Activated T-helper 1 cell treated with anti-CD3 and anti-CD28 coated beads, Interleukin-12 subunit alpha, Interleukin-12 subunit beta, Interleukin-2, Interleukin-4 antibody, amounts not matched to agents 30 ng/mL and 10 ng/mL and 1 ng/mL, durations not matched to agents 14 hours and 24 hours and 36 hours (primary cell): ENCODE measurements at places on chromosomes 2 and 18. TPM values are rescaled to one million over a fixed set of nuclear protein-coding genes. Genes with fewer than 3 reads are reported as not detected.

The ST6GAL2 gene
- not detected in 2 replicates for total RNA-seq

The SERPINB4 gene
- total RNA-seq, result not detected in 2 replicates

GRCh38 chr2:191036363-191036762, 22.4 kb upstream of the STAT1 start:
- H3K4me1 ChIP-seq, result peaks cover 51% of the 10 kb centered on the region
- no peak overlapping the region for H3K4me3 ChIP-seq
- peaks cover 60% of the 10 kb centered on the region for H3K36me3 ChIP-seq

GRCh38 chr2:151337643-151338042, 19.7 kb upstream of the TNFAIP6 start:
- no peak for DNase-seq
- H3K36me3 ChIP-seq, result no peaks in the 10 kb centered on the region
- no peak overlapping the region for H3K27ac ChIP-seq

The HNRNPLL gene
- total RNA-seq, result 85.8 and 91.5 TPM in 2 replicates

The DSC1 gene
- total RNA-seq, result not detected in 2 replicates

DNA sequence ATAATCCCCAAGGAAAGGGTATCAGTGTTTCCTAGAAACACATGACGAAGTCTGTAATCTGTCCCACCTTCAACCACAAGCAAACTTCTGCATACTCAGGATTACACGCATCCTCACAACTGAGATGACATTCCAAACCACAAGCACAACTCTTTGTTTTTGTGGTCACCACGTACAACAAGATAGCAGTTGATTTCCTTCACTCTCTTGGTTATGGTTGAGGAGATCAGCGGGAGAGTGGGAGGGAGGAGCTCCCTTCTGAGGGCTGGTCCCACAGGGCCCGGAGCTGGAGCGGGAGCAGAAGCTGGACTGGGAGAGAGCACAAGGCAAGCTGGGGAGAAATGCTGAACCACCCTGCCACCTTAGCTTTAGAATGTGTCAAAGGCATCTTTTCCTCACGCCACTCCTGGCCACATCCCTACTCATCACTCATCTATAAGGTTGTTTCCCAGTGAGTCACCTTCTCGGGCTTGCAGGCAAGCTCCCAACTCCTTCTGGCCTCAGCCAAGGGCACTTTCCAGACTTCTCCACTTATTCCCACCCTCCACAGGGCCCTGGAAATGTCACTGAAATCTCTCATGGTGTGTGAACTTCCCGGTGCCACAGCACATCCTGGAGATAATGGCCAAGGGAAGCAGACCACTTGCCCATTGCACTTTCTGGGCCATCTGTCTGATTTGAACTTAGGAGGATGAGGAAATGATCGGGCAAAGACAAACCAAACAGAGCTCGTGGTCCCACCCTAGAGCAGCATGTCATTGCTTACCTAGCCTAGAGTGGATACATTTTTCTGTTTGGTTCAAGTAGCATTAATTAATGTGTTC, 98.9 kb upstream of the LGALSL start:
- no peak overlapping the region for H3K4me3 ChIP-seq
- peaks cover 7% of the 10 kb centered on the region for H3K4me1 ChIP-seq
- DNase-seq, result no peak
- no peak overlapping the region for H3K27ac ChIP-seq
- peaks cover 24% of the 10 kb centered on the region for H3K27me3 ChIP-seq
- peaks cover 3% of the 10 kb centered on the region for H3K36me3 ChIP-seq

- peaks cover 10% of the 10 kb centered on the region for H3K4me1 ChIP-seq
- H3K27me3 ChIP-seq, result peaks cover 36% of the 10 kb centered on the region
- no peak overlapping the region for H3K27ac ChIP-seq
- DNase-seq, result no peak
- no peak overlapping the region for H3K4me3 ChIP-seq
These were observed 3.0 kb upstream of the RTKN start for GRCh38 chr2:74444498-74445318.

DNA sequence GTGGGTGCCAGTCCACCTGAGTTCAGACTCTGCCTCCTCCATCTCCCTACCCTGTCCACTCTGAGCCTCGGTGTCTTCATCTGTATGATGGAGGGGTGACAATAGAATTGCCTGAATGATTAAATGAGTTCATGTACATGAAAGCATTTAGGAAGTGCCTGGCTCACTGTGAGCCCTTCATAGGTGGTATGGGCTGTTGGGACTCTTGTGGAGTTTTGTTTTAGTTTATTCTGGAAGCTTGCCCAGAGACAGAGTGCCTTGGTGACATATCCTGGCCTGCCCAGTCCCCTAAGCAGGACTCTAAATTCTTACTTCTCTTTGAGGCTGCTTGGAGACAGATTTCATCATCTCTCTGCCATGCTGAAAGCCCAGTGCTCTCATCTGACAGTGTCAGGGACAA, 24.5 kb upstream of the GIGYF2 start:
- peaks cover 5% of the 10 kb centered on the region for H3K4me1 ChIP-seq
- DNase-seq, result no peak
- H3K27me3 ChIP-seq, result peaks cover 7% of the 10 kb centered on the region
- H3K4me3 ChIP-seq, result no peak overlapping the region
- H3K36me3 ChIP-seq, result no peaks in the 10 kb centered on the region

DNA sequence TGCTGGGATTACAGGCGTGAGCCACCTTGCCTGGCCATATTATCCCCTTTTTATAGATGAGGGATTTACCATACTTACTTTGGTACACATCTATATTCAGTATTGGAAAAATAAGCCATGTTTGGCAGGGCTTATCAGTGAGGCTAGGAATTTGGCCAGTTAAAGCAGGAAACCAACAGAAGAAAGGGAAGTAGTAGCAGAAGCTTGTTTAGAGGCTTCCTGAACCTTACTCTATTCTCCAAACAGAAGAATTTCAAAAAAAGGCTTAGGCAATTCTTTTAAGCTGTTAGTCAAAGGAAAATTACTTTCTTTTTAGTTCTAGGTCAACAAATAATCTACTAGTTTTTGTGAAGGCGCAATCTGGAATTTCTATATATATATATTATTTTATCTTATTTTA, 3.2 kb upstream of the GLS start:
- no peak overlapping the region for H3K27ac ChIP-seq
- H3K4me1 ChIP-seq, result peaks cover 16% of the 10 kb centered on the region
- H3K4me3 ChIP-seq, result no peak overlapping the region
- H3K27me3 ChIP-seq, result no peaks in the 10 kb centered on the region
- peaks cover 4% of the 10 kb centered on the region for H3K36me3 ChIP-seq

GRCh38 chr18:78721238-78721875, 258.3 kb upstream of the SALL3 start:
- no peaks in the 10 kb centered on the region for H3K36me3 ChIP-seq
- peaks cover 4% of the 10 kb centered on the region for H3K27me3 ChIP-seq
- no peaks in the 10 kb centered on the region for H3K4me1 ChIP-seq
- no peak for DNase-seq
- H3K4me3 ChIP-seq, result no peak overlapping the region

The PLEK gene
- total RNA-seq, result 3.2 TPM in 2 replicates

DNA sequence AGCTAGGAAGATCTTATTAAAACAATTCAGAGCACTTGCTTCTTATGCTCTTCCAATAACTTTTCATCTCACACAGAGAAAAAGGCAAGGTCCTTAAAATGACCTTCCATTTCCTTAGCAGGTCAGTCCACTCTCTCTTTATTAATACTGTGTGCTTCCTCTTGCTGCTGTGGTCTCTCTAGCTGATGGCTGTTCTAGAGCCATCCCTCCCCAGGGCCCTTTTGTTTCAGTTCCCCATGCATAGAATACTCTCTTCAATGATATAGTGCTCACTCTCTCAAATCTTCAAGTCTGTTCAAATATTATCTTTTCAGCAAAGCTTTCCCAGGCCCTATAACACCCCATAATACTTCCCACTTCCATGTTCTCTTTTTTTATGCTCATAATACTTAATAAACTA, 469.3 kb downstream of the METTL4 start:
- DNase-seq, result no peak
- no peak overlapping the region for H3K27ac ChIP-seq
- no peak overlapping the region for H3K4me3 ChIP-seq
- H3K36me3 ChIP-seq, result no peaks in the 10 kb centered on the region

DNA sequence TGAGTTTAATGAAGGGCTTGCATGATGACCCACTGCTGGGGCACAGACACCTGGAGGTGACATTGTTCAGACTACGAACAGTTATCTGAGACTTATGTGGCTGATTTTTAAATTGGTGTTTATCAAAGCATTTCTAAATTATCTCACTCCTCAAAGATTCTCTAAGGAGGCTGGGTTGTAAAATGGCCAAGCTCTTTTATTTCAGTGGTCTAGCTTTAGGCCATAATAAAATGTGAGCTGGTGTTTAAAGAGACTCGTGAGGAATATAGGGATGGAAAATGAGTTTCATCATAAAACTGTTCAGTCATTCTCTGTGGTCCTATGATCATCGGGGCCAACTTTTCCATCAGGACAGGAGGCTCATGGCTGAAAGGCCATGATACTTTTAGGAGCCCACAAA, 93.4 kb downstream of the SPP2 start:
- H3K4me1 ChIP-seq, result peaks cover 41% of the 10 kb centered on the region
- H3K27me3 ChIP-seq, result peaks cover 4% of the 10 kb centered on the region
- no peak for DNase-seq
- peaks cover 6% of the 10 kb centered on the region for H3K36me3 ChIP-seq

GRCh38 chr18:43572163-43572562, 294.9 kb upstream of the SYT4 start:
- no peaks in the 10 kb centered on the region for H3K4me1 ChIP-seq
- peaks cover 7% of the 10 kb centered on the region for H3K27me3 ChIP-seq
- H3K36me3 ChIP-seq, result no peaks in the 10 kb centered on the region
- H3K4me3 ChIP-seq, result no peak overlapping the region
- no peak for DNase-seq

GRCh38 chr2:178195390-178196166, 1.3 kb downstream of the OSBPL6 start:
- no peaks in the 10 kb centered on the region for H3K36me3 ChIP-seq
- peaks cover 11% of the 10 kb centered on the region for H3K4me1 ChIP-seq
- H3K27me3 ChIP-seq, result peaks cover 62% of the 10 kb centered on the region
- peak overlapping the region; percentile 80 for H3K4me3 ChIP-seq
- DNase-seq, result no peak

The LOXHD1 gene
- total RNA-seq, result not detected in 2 replicates

GRCh38 chr18:21443776-21444464, 156.6 kb downstream of the ESCO1 start:
- no peaks in the 10 kb centered on the region for H3K36me3 ChIP-seq
- peaks cover 8% of the 10 kb centered on the region for H3K27me3 ChIP-seq
- no peak overlapping the region for H3K4me3 ChIP-seq
- no peaks in the 10 kb centered on the region for H3K4me1 ChIP-seq
- H3K27ac ChIP-seq, result no peak overlapping the region

DNA sequence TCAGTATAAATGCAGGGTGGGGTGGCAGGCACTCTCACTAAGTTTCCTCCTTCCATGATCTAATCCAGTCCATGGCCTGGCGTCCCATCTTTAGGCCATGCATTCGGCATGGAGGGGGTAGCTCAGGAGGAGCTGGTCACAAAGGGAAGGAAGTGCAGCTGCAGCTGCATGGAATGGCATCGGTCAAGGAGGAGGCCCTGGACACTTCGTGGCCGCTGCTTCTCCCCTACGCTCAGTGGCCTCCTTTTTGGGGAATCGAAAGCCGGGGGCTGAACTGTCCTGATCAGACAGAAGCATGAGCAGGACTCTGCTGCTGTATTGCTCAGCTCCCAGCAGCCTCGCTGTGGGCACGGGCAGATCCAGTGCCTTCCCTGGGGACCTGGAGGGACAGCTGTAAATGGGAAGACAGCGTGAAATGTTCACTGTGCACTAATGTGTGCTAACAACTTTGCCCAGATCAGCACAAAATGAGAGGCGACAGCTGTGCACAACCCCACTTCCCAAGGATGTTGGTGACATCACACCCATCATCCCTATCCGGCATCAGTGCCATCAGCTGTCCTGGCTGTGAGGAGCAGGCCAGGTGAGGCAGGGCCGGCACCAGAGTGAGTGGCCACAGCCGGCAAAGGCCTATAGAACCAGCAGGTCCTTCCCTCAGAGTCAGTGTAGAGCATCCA, 520.1 kb upstream of the RAB6C start:
- H3K4me1 ChIP-seq, result no peaks in the 10 kb centered on the region
- peaks cover 2% of the 10 kb centered on the region for H3K27me3 ChIP-seq
- H3K36me3 ChIP-seq, result no peaks in the 10 kb centered on the region
- H3K4me3 ChIP-seq, result no peak overlapping the region
- H3K27ac ChIP-seq, result no peak overlapping the region

- no peaks in the 10 kb centered on the region for H3K4me1 ChIP-seq
- no peaks in the 10 kb centered on the region for H3K36me3 ChIP-seq
- DNase-seq, result no peak
- peaks cover 2% of the 10 kb centered on the region for H3K27me3 ChIP-seq
- H3K4me3 ChIP-seq, result no peak overlapping the region
These were observed 34.0 kb upstream of the COL3A1 start for GRCh38 chr2:188940171-188940570.

DNA sequence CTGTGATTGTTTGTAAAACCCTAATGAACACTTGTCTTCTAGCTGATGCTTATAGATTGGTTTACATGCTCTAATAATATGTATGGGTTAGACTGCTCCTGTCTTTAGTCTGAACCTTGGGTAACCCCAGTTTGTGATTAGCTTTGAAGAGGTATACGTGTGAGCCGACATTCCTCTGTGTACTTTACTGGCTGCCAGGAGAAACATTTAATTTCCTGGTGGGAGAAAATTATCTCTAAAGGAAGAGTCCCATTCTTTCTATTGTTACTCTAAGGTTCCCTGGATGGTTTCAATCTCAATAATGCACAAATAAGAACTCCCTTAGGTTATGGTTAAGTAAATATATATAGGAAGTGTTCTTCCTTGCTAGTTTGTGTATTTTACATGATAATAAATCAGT, 143.6 kb upstream of the ZSWIM2 start:
- DNase-seq, result no peak
- H3K4me3 ChIP-seq, result no peak overlapping the region
- no peaks in the 10 kb centered on the region for H3K4me1 ChIP-seq

DNA sequence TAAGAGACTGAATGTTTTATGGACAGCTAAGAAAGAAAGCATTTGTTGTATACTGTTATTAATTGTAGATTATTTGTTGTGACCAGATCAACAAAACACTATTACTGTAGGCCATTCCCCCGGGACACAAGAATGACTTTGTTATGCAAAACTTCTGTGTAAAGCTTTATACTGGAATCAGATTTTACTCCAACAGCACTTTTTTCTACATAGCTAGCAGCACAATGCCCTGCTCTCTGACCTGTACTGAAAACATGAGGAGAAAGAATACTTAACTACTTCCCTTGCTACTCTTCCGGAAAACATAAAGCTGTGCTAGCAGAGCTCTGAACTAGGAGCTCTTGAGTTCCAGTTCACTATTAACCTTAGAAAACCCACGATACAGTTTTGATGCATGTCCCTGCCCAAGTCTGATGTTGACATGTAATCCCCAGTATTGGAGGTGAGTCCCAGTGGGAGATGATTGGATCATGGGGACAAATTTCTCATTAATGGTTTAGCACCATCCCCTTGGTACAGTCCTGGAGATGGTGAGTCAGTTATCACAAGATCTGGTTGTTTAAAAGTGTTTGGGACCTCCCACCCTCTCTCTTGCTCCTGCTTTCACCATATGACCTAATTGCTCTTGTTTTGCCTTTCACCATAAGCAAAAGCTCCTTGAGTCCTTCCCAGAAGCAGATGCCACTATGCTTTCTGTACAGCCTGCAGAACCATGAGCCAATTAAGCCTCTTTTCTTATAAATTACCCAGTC, 601.1 kb upstream of the PIK3C3 start:
- no peaks in the 10 kb centered on the region for H3K4me1 ChIP-seq
- no peak overlapping the region for H3K27ac ChIP-seq
- H3K4me3 ChIP-seq, result no peak overlapping the region
- DNase-seq, result no peak
- no peaks in the 10 kb centered on the region for H3K36me3 ChIP-seq
- no peaks in the 10 kb centered on the region for H3K27me3 ChIP-seq

The NABP1 gene
- total RNA-seq, result 51.0 and 58.4 TPM in 2 replicates

GRCh38 chr2:66041902-66042657, 392.8 kb upstream of the MEIS1 start:
- no peaks in the 10 kb centered on the region for H3K27me3 ChIP-seq
- no peaks in the 10 kb centered on the region for H3K4me1 ChIP-seq
- H3K36me3 ChIP-seq, result no peaks in the 10 kb centered on the region
- no peak for DNase-seq
- H3K27ac ChIP-seq, result no peak overlapping the region
- no peak overlapping the region for H3K4me3 ChIP-seq
